ENCODE measurements at places on chromosomes 3 and 15.

GRCh38 chr3:129603991-129604749 lies 2.3 kb downstream of the PLXND1 start:
- no peak for DNase-seq

DNA sequence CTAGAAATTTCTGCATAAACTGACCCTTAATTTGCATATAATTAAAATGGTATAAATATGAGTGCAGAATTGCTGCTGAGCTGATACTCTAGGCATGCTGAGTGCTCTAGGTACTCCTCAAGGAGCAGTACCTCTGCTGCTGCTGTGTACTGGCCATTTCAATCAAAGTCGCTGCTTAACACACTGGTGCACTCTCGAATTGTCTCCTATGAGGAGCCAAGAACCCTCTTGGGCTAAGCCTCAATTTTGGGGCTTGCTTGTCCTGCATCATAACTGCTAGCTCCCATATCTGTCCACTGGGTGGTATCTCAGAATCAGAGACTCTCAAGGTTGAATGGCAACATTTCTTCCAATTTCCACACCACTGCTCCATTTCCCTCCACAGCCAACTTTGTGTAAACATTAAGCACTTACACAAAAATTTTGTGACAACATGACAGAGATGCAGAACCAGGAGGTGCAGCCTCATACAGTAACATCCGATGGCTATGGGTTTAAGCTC lies 82.5 kb downstream of the XXYLT1 start:
- no peak for DNase-seq

DNA sequence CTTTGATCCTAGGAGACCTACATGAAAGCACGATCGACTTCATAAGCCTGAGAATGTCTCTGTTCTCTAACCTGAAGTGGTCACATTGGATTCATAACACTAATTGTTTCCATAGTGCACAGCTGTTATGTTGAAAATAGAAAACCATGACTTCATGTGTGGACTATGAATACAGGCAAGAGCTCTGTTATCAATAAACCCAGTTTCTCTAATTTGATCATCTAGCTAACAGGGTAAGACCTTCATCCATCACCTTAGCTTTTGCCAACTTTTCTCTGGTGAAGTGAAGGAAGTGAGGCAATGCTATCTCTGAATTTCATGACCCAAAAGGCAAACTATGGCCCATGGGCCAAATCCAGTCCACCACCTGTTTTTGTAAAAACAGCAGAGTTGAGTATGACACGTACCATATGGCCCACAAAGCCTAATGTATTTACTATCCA lies 27.2 kb downstream of the ABI3BP start:
- no peak for DNase-seq

DNA sequence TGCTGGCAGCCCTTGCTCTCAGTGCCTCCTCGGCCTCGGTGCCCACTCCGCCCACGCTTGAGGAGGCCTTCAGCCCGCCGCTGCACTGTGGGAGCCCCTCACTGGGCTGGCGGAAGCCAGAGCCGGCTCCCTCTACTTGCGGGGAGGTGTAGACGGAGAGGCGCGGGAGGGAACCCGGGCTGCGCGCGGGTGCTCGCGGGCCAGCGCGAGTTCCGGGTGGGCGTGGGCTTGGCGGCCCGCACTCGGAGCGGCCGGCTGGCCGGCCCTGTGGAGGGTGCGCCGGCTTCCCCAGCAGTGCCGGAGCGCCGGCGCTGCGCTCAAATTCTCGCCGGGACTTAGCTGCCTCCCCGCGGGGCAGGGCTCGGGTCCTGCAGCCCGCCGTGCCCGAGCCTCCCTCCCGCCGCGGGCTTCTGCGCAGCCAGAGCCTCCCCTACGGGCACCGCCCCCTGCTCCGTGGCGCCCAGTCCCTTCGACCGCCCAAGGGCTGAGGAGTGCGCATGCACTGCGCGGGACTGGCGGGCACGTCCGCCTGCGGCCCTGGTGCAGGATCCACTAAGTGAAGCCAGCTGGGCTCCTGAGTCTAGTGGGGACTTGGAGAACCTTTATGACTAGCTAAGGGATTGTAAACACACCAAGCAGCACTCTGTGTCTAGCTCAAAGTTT lies 231.5 kb downstream of the EFHB start:
- no peak for DNase-seq

DNA sequence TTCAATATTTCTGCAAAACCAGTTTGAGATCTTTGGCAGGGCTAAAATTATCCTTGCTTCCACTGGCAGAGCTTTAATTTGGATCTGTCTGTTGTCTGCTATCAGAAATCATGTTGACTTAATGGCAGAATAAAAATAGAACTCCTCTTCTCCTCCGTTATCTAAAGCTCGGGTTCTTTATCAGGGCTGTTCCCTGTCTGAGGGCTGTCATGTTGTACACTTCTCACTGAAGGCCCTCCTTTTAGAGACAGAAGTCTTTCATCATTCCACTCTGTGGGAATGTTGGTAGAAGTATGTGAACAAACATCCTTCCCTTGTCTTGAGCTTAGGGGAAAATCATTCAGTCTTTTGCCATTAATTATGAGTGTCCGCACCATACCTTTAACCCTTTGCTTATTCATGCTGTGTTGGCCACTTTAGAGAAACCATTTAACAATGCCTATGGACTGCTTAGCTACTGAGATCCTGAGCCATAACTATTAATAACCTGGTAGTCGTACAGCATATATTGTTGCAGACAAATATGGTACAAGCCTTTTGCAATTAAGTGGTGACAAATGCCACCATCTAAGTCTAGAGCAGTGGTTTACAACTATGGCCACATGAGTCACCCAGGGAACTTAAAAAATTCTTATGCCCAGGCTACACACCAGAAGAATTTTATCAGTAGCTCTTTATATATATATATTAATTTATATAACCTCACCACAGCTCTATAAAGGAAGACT lies 226.0 kb upstream of the TPM1 start:
- DNase-seq: no peak

- no peak for DNase-seq
Observed at GRCh38 chr3:130548356-130548755, 31.4 kb downstream of the COL6A6 start.

DNA sequence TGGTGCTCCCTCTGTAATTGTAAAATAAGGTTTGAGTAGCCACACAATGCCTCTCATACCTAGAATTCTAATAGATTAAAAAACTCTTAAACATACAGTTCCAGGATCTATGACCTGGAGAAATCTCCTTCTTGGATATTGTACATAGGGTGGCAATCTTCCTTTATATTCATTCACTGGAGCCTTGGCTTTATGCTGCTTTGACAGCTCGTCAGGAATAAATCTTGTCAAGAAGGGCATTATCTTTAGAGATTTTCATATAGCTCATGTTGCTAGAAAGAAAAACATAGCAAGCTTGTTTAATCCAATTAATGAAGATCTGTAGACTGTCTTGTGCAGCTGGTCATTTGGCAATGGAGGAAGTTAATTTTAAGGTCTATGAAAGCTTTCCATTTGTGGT lies 131.1 kb downstream of the PYDC2 start:
- DNase-seq: no peak

- DNase-seq: no peak
Observed at GRCh38 chr3:64163019-64163754, 62.1 kb downstream of the PRICKLE2 start.

DNA sequence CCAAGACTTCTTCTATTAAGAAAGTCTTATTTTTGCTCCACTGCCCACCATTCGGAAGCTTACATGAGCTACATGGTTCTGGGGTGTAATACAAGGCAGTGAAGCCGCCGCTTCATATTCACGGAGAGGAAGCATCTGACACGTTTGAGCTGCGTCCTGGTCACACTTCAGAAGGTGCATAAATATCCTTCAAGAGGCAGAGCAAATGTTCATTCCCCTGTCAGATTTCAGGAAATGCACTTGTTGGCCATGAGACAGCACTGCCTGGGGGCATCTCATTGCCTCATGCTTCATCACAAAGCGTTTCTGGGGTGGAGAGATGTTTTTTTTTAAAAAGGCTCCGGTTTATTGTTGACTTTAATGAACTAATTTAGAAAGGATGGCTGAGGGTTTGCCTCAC lies 119.9 kb downstream of the CADPS start:
- DNase-seq: no peak

GRCh38 chr15:91780387-91780786 lies 73.1 kb upstream of the SLCO3A1 start:
- no peak for DNase-seq

GRCh38 chr3:72678867-72679266 lies 169.4 kb downstream of the SHQ1 start:
- no peak for DNase-seq

DNA sequence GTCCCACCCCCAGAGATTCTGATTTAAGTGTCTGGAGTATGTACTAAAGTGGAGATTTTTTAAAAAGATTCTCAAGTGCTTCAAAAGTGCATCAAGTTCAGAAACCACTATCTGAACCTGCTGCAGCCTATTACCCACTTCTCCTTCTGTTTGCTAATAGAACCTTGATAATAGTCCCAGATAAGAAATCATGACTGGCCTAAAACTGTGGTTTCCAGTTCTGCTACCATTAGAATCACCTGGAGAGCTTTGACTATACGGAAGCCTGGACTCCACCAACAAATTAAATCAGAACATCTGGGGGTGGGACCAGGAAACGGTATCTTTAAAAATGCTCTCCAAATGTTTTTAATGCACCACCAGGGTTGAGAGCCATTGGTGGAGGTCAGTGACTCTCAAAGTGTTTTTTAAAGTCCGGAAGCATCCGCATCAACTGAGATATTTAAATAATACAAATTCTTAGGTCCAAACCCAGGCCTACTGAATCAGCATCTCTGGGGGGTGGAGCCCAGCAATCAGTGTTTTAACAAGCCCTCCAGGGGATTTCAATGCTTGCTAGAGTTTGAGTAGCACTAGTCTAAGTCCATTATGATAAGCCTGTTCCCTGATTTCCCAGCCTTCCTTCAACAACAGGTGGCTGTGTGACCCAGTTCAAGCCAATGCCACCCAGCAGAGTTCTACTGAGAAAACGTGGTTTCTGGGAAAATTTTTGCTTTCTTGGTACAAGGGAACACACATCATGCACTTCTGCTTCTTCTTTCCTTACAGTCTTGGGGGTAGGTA lies 45.4 kb upstream of the TIPARP start:
- no peak for DNase-seq

- DNase-seq: no peak
Observed at GRCh38 chr3:152359385-152360248, 90.9 kb downstream of the MBNL1 start.

DNA sequence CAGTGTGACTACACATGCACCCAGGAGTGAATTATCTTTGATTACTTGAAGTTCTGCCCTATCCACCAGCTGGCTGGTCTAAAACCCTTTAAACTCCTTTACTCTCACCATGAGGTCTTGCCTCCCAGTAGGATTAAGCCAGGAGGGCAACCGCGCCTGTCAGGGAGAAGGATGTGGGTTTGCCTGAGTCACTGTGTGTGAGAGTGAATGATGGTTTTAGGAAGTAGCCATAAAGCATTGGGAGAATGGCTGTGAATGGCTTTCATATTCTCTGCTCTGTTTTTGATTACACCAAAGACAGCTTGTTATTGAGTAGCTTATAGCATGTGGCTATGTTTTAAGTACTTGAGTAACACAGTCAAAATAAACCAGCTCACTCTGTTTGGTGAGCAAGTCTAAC lies 637.7 kb upstream of the TBL1XR1 start:
- no peak for DNase-seq

- DNase-seq: no peak
Observed at GRCh38 chr15:100295939-100296565, 45.7 kb downstream of the ADAMTS17 start.

GRCh38 chr3:192352142-192352541 lies 375.2 kb downstream of the FGF12 start:
- DNase-seq: no peak

- DNase-seq: no peak
Observed at GRCh38 chr15:89383365-89384175, 48.9 kb upstream of the POLG start.

DNA sequence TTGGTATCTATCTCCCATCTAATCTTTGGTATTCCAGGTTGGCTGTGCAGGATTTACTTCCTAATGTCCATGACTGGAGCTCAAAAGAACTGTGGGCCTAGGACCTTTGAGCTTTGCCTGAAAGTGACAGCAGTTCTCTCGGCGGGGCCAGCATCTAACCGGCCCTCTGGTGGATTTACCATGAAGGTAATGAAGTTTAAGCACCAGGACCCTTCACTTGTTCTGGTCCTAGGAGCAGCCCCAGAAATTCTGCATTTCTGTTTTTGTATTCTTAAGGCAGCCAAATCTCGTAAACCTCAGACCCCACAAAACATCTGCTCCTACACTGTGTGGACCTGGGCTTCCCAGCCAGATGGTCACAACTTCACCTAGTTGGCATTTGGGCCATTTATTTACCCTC lies 13.0 kb downstream of the CALML4 start:
- no peak for DNase-seq

- no peak for DNase-seq
Observed at GRCh38 chr3:105798381-105798934, 70.4 kb downstream of the CBLB start.

- no peak for DNase-seq
Observed at GRCh38 chr3:143975554-143976152, 4.0 kb downstream of the DIPK2A start.

GRCh38 chr3:98906230-98906629 lies 4.7 kb upstream of the DCBLD2 start:
- no peak for DNase-seq

DNA sequence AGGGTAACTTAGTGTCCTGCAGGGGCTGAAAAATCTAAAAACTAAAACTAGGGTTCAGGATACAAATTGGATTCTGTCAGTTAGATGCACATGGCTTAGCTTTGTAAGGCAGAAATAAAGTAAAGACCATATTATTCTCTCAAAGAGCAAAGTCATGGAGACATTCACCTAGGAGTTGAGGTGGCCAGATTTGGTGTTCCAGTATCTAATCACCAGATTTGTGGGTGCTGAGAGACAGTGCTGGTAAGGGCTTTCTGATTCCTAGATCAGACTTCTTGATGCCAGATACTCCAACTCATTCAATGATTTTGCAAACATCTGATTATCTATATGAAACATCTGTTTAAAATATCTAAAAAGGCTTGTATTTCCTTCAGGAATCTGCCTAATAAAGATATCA lies 28.3 kb upstream of the TBC1D5 start:
- no peak for DNase-seq

DNA sequence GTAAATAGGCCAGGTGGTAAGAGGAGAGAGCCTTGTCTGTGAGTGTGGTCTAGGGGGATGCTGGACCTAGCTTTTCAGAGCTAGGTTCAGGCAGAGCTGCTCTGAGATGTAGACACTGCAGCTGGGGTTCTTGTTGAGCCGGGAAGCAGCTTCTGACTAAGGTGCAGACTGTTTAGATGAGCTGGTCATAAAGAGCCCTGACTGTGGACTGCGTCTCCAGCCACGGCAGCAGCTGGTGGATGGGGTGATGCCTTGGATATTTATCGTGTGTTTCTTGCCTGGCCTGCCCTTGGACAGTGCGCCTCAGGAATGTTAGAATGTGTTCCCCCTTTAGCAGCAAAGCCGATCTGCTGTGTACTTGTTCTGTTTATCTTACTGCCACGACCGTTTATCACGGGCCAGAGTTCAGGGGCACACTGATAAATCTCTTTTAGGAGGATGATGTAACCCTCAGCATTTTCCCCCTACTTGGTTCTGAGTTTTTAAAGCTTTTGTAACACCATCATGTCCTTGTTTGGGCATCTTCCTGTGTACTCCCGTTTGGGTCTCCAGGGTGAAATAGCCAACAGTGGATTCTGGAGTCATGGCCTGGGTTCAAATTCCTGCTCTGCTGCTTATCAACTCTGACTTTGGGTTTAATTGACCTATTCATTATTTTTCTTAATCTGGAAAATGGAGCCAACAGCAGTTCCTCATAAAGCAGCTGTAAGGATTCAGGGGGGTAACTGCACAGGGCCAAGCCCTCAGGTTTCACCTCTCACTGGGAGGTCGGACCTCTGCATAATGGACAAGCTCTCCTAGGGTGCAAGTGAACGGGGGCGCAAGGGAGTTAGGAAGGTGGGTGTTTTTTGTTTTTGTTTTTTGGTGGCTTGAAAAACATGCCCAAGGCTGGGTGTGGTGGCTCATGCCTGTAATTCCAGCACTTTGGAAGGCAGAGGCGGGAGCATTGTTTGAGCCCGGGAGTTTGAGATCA lies 51.4 kb downstream of the FLNB start:
- DNase-seq: peak; percentile 17

Measured in HuH-7 (cell line).